ENCODE measurements at places on chromosomes 11 and 22. TPM values are rescaled to one million over a fixed set of nuclear protein-coding genes. Genes with fewer than 3 reads are reported as not detected.

The CPT1B gene
- 1.00 TPM for total RNA-seq

The TMX2 gene
- 46.5 TPM for total RNA-seq

The FERMT3 gene
- total RNA-seq: 2.0 TPM

The OR8G5 gene
- total RNA-seq: not detected

The F2 gene
- total RNA-seq: 0.18 TPM

The NRIP3 gene
- total RNA-seq: 8.0 TPM

The OR6T1 gene
- total RNA-seq: not detected

The PATE4 gene
- total RNA-seq: not detected

The LMO2 gene
- 0.14 TPM for total RNA-seq

The MAPK8IP1 gene
- 8.1 TPM for total RNA-seq

The RAG2 gene
- not detected for total RNA-seq

The MS4A3 gene
- not detected for total RNA-seq

The XKR3 gene
- total RNA-seq: not detected

The NPTXR gene
- total RNA-seq: 0.46 TPM

The SLC6A5 gene
- under 0.01 TPM for total RNA-seq

The KIRREL3 gene
- total RNA-seq: 1.5 TPM

The BEST1 gene
- 7.3 TPM for total RNA-seq

The RFPL2 gene
- total RNA-seq: not detected

The CREB3L1 gene
- 30.7 TPM for total RNA-seq

The ATL3 gene
- 120 TPM for total RNA-seq

The HTR3B gene
- total RNA-seq: not detected

The CADM1 gene
- 2.1 TPM for total RNA-seq

The UCP3 gene
- total RNA-seq: 0.55 TPM

The P4HA3 gene
- 35.9 TPM for total RNA-seq

The KRTAP5-11 gene
- not detected for total RNA-seq

The ZNRF3 gene
- 2.3 TPM for total RNA-seq

The CRACR2B gene
- total RNA-seq: 0.65 TPM

The TP53AIP1 gene
- not detected for total RNA-seq

The FAM180B gene
- 0.09 TPM for total RNA-seq

The PRODH gene
- 0.18 TPM for total RNA-seq

The RIMBP3C gene
- total RNA-seq: 0.14 TPM

The GLYATL1B gene
- total RNA-seq: not detected

The OR6A2 gene
- 0.14 TPM for total RNA-seq

The CASP5 gene
- 0.14 TPM for total RNA-seq

The MIOX gene
- total RNA-seq: not detected

The ANKK1 gene
- under 0.01 TPM for total RNA-seq
